ENCODE measurements at places on chromosomes 2 and 18.

- DNase-seq, result peak; percentile 58
Measured at GRCh38 chr2:206218796-206219499, 55.5 kb upstream of the ZDBF2 start.

DNA sequence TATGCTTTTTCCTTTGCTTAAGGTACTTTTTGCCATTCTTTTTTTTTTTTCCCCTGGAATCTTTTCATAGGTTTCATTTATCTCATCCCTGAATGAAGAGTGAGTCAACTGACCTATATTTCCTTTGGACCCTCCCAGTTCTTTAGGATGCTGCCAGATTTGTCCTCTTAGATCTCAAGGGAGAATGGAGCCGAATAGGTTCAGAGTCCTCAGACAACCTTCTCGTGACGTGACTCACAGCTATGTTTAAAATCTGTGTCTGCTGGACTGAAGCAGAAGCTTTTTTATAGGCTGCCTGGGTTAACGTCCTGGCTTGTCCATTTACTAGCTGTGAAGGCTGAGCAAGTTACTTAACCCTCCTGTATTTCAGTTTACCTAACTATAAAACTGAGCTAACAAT is 358.6 kb downstream of the DLGAP1 start:
- no peak for DNase-seq

- no peak for DNase-seq
Measured at GRCh38 chr2:154700136-154700535, 1.6 kb downstream of the KCNJ3 start.

GRCh38 chr2:237291138-237291792 is 122.7 kb downstream of the COL6A3 start:
- DNase-seq, result peak; percentile 97

- no peak for DNase-seq
Measured at GRCh38 chr18:62371436-62371835, 46.3 kb downstream of the TNFRSF11A start.

GRCh38 chr2:240205348-240205747 is 64.9 kb upstream of the OTOS start:
- peak; percentile 76 for DNase-seq

DNA sequence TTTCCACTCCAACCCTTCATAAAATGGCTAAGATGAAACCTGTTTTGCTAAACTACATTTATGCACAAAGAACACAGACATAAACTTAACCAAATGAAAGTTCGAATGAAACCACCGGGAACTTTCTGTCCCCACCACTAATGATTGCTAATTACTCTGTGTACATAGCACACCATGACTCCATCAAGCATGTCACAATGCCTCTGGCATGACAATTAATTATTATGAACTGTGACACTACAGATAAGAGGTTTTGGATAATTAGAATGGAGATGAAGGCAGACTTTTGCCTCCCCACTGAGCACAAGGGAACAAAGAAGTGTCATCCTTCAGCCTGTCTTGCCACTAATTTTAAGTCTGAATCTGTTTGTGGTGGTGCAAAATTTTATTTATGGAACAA is 1.5 kb downstream of the DAPL1 start:
- no peak for DNase-seq

DNA sequence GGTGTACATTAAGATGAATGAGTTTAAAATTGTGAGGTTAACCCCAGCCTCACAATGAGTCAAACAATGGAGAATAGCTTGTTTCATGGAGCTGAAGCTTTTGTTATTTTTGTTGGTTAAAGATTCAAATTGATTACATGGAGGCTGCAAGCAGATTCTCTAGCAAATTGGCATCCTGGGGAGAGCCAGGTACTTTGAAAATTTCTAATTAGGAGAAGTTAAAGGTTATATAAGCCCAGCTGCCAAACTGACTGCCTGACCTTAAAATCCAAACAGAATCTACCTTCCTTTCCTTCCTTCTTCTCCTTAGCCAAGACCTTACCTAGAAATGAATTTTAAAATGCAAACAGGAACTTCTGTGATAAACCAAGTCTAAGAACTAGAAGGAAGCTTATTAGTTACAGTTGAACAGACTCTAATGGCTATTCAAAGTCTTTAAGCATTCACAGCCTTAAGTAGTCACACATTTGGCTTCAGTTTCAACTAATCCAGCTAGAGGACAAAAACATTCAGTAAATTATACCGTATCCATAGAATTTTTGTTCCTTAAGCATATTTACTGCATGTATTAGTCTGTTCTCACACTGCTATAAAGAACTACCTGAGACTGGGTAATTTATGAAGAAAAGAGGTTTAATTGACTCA is 31.5 kb upstream of the PGAP1 start:
- no peak for DNase-seq
